Femur (tissue), 1 donor: ENCODE measurements at places on chromosomes 6 and 20.

- DNase-seq, result no peak
These were observed 50.6 kb upstream of the RNF182 start for GRCh38 chr6:13874191-13874549.

GRCh38 chr6:110404607-110405006, 10.8 kb downstream of the DDO start:
- no peak for DNase-seq

DNA sequence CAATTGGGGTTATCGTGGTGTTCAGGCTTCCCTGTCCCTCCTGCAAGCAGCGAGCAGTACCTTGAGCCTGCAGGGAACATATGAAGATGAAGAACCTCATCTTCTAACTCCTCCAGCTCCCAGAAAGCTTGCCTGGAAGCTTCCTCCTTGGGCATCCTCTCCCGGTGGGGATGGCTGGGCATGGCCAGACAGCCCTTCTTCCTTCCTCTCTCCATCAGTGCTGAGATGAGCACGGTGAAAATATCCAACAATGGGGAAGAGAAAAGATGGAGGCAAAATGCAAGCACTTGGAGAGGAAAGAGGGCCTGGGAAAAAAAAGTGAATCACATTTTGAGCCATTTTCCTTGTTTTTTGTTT, 107.7 kb upstream of the FOXA2 start:
- DNase-seq, result no peak

GRCh38 chr20:51386586-51386985, 155.9 kb downstream of the NFATC2 start:
- DNase-seq, result no peak

- no peak for DNase-seq
These were observed 9.5 kb downstream of the MBOAT1 start for GRCh38 chr6:20202699-20203302.

GRCh38 chr6:131792091-131792496, 15.7 kb upstream of the ENPP1 start:
- DNase-seq, result no peak

GRCh38 chr6:166007349-166008263, 160.0 kb downstream of the TBXT start:
- peak; percentile 85 for DNase-seq

- DNase-seq, result peak; percentile 56
These were observed 36.4 kb downstream of the RIPOR3 start for GRCh38 chr20:50654904-50655303.

- DNase-seq, result no peak
These were observed 1111.6 kb upstream of the FLRT3 start for GRCh38 chr20:15449061-15449460.

- DNase-seq, result no peak
These were observed 28.5 kb upstream of the CITED2 start for GRCh38 chr6:139402876-139403386.

DNA sequence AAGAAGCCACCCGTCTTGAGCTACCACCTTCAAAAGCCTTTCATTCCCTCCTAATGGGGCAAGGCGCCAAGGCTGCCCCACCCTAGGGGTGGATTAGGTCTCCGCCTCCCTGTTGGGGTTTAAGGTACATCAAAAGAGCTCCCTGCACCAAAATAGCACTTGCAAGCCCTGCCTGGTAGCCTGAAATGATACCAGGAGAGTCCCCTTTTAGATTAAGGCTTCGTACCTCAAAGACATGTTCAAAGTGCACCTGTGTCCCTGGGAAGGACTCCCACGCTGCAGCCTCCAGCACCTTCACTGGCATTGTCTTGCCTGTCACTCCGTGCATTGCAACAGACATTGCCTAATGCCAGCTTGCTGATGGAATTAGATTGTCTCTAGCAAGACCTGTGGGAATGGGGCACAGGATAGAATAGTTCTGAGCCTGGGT, 15.7 kb upstream of the CDKN1A start:
- no peak for DNase-seq

DNA sequence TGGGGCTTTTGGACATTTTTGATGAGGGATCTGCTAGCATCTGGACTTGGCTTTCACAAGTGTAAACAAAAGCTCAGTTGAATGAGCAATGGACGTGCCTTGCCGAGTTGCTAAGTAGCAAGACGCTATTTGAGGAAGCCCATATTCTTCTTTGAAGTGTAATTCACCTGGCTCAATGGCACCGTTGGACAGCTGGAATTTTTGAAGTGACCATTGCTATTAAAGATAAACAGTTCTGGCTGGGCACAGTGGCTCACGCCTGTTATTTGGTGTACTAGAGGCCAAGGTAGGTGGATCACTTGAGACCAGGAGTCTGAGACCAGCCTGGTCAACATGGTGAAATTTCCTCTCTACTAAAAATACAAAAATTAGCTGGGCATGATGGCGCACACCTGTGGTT, 88.8 kb upstream of the SOX4 start:
- DNase-seq, result no peak

- no peak for DNase-seq
These were observed 10.7 kb upstream of the KCNK15 start for GRCh38 chr20:44734938-44735337.

DNA sequence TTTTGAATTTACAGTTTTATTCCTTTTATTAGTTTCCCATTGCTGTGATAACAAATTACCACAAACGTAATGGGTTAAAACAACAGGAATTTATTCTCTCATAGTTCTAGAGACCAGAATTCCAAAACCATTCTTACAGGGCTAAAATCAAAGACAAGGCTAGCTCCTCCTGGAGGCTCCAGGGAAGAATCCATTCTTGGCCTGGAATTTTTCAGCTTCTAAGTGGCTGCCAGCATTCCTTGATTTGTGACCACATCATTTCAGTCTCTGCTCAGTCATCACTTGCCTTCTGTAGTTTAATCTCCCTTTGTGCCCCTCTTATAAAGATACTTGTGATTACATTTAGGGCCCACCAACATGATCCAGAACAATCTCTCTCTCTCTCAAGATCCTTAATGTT, 897 bp upstream of the SEL1L2 start:
- DNase-seq, result no peak

GRCh38 chr6:166194914-166195859, 27.5 kb upstream of the TBXT start:
- no peak for DNase-seq

DNA sequence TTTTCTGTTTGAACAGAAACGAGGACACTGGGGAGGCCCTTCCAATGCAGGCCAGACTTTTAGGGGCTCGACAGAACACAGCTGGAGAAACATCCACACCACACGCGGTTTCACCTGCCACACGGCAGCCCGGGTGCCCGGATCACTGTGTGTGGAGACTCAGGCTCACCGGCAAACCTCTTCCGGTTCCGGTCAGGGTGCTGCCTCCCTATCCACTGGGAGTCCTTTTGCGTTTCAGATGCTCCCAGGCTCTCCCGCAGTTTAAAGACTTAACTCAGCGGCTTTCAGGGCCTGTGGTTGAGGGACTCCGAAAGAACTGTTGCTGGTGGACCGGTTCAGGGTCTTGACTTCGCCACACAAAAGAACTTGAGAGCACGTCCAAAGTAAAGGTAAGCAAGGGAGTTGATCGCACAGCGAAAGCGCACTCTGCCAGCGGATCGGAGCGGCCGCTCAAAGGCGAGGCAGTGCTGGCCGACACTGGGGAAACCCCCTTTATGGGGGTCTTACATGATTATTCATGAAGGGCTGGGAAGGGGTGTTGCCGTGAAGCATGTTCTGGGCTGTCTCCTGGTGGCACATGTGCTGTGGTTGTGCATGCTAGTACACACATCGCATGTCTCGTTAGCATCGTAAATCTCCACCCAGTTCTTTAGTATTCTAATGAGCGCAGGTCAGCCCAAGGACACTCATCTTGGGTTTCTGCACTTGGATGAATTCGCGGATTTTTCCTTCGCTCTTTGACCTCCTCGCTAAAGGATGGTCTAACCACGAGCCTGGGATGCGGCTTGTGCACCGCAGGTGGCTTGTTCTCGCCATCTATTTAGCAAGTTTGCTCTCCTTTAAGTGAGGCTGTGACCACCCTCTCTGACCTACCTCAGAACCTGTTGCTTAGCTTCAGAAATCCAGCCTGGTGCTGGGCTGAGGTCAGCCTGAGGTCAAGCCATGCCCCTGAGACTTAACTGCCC, 180.3 kb downstream of the CDH26 start:
- peak; percentile 47 for DNase-seq

- DNase-seq, result no peak
These were observed 95.0 kb downstream of the SAMD5 start for GRCh38 chr6:147603392-147604081.

- DNase-seq, result no peak
These were observed 1.4 kb upstream of the LIN28B start for GRCh38 chr6:104955491-104955890.

DNA sequence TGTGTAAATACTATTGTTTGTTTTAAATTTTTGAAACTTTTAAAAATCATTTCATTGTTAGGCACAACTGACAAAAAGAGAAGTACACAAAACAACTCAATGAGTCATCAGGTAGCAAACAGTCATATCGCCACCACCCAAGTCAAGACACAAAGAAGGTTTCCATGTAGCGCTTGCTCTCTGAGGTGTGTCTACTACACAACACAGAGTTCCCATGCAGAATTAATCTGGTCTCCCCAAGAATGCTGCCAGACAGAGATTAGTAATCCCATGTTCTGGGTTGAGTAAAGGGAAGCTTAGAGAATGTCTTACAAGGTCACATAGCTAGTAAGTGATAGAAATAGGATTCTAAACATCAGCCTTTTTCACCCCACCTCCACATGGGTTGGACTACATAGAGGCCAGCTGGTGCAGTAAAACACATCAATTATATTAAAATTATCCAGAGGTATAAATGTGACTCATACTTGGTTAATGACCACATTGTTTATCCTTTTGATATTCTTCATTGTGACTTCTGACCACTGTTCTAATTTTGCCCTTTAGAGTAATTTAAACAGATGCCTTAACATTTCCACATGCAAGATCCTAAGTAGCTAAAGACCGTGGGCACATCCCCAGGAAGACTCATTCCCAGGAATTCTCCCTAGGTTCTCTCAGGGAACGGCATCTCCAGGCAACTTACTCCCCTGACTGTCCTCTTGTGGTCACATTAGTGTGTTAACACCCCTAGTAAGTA, 413.5 kb downstream of the PRKN start:
- no peak for DNase-seq

DNA sequence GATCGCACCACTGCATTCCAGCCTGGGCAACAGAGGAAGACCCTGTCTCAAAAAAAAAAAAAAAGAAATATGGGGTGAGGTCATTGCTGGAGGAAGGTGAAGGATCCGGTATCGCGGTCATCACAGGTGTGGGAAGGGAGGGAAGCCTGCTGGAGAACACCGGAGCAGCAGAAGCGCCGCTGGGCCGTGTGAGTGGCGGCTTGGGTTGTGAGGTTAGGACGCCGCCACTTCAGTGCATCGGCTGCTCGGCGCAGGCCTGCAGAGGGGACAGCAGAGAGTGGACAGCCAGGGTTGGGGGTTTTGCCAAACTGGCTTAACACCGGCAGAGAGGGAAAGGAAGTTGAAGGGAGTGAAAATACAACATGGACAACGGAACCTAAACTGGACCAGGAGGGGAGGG, 5.4 kb downstream of the TLDC2 start:
- DNase-seq, result no peak

DNA sequence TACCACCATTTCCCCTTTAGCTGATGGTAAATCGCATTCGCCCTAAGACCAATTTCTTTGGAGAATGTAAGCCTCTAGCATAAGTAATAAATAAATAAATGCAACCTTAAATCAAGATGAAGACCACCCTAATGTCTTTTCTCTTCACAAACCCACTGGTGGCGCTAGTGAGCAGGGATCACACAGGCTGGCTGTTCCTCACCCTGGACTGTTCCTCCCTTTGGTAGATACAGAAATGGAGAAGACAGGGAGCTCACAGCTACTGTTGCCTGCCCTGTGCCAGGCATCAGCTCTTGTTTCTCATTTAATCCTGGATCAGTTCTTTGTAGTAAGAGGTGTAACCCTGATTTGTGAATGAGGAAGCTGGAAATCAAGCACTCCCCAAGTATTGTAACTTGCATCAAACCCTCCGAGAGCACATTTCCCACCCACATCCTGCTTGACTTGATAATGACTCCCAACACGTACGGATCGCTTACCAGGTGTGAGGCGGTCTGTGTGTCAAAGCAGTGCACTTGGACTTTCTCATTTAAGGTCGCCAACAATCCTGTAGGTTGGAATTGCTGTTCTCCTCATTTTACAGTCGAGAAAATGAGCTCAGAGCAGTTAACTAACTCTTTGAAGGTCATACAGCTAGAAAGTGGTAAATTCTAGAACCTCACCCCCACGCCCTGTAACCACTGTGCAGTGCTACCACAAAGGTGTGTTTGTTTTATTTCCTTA, 236.1 kb downstream of the TSHZ2 start:
- DNase-seq, result no peak

- DNase-seq, result no peak
These were observed 571 bp downstream of the CSNK2B start for GRCh38 chr6:31666337-31666965.

DNA sequence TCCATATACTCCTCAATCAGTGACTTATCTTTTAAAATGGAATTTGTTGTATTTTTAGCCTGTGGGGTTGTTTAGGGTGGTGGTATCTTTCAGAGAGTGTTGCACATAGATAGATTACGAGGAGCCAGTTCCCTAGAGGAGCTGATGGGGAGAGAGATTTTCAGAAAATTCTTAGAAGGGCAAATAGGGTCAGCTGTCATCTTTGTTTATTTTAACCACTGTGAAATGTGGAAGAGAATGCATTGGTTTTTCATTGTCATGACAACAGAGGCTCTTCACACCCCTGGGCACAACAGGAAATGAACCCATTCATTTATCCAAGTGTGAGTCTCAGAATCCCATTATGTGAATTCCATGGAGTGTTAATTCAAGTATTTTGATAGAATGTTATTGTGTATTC, 188.4 kb downstream of the JARID2 start:
- DNase-seq, result no peak

- DNase-seq, result peak; percentile 76
These were observed 92.4 kb downstream of the NCR2 start for GRCh38 chr6:41427642-41428335.

GRCh38 chr6:81909981-81910900, 157.8 kb upstream of the TENT5A start:
- no peak for DNase-seq

GRCh38 chr6:169189686-169190085, 64.0 kb downstream of the THBS2 start:
- no peak for DNase-seq

DNA sequence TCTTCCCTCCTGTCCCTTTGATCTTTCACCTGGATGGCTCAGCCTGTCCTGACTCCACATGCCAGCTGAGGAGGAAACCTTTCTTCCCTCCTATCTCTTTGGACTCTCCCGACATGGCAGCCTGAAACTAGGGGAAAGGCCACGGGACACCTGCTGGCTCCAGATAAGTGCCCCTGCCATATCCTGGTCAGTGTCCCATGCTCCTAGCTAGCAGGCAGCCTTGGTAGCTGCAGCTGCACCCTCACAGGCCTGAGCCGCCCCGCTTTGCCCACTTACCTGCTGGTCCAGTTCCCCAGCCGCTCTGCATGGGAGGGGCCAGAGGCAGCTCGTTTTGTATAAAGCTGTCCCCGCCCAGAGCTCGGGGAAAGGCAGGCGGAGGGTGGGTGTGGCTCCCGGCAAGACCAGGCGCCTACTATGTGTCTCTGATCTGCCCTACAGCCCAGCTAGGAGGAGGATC, 7.4 kb upstream of the SLC52A3 start:
- DNase-seq, result no peak

- no peak for DNase-seq
These were observed 26.8 kb upstream of the CRIP3 start for GRCh38 chr6:43335469-43335868.

GRCh38 chr6:168314948-168315347, 4.6 kb downstream of the DACT2 start:
- DNase-seq, result peak; percentile 66
